Activated naive CD8-positive, alpha-beta T cell treated with anti-CD3 and anti-CD28 coated beads, Interleukin-2, amount 10 ng/mL, durations not matched to agents 7 days and 5 days (primary cell): ENCODE measurements at places on chromosomes 2 and 18.

DNA sequence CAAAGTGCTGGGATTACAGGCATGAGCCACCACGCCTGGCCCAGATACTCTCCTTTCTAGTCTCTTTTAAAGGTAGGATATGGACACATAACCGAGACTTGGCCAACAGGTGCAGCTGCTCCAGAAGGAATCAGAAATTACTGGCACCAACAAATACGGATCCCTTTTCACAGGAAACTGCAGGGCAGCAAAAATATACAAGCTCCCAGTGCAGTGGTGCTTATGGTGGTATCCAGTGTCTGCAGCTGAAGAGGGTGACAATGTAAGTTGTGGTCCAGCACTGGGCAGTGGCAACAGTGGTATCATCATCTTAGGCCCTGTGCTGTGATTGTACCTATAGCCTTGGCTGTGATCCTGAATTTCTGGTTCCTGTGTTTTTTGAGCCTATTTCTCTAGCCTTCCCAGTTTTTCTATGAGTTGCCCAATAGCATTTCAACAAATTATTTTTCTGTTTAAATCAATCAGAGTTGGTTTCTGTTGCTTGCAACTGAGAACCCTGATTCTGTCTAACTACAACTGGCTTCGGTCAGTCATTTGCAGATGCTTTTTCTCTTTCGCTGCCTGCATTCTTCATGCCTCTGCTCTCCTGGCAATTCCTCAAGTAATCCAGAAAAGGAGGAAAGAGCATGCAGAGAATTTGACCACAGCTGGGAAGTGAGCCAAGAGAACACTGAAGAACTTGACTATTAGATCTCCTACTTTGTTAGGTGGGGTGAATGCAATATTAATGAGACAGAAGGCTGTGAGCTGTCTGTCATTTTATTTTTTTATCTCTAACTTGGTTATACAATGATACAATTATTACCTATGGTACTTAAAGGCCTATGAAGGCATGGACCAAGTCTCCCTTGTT, 30.8 kb upstream of the EML4 start:
- peaks cover 42% of the 10 kb centered on the region for H3K4me1 ChIP-seq
- H3K27me3 ChIP-seq = no peaks in the 10 kb centered on the region
- H3K36me3 ChIP-seq = peaks cover 1% of the 10 kb centered on the region
- H3K27ac ChIP-seq = peak overlapping the region; percentile 26
- DNase-seq = no peak

DNA sequence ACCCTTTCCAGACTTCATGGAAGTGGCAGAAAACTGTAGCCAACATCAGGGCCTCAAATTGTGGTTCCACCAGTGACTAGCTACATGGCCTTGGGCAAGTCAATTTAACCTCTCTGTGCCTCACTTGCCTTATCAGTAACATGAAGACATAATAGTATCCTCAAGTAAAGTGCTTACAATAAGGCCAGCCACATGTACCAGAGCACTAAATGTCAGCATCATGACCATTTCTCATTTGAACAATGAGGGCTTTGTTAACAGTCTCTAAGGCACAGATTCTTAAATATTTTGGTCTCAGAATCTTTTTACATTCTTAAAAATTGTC, 5.8 kb upstream of the KCMF1 start:
- H3K27ac ChIP-seq = peak overlapping the region; percentile 17
- peaks cover 36% of the 10 kb centered on the region for H3K4me1 ChIP-seq
- peaks cover 57% of the 10 kb centered on the region for H3K36me3 ChIP-seq
- no peak overlapping the region for H3K4me3 ChIP-seq

GRCh38 chr18:37754141-37754540, 188.5 kb upstream of the CELF4 start:
- H3K4me3 ChIP-seq = no peak overlapping the region
- DNase-seq = no peak
- H3K4me1 ChIP-seq = no peaks in the 10 kb centered on the region

- no peaks in the 10 kb centered on the region for H3K4me1 ChIP-seq
- H3K27me3 ChIP-seq = no peaks in the 10 kb centered on the region
- H3K27ac ChIP-seq = no peak overlapping the region
- H3K4me3 ChIP-seq = no peak overlapping the region
- no peaks in the 10 kb centered on the region for H3K36me3 ChIP-seq
Measured at GRCh38 chr2:114248648-114249047, 193.8 kb upstream of the DPP10 start.

- no peak for DNase-seq
- H3K27ac ChIP-seq = no peak overlapping the region
- peaks cover 8% of the 10 kb centered on the region for H3K4me1 ChIP-seq
- H3K27me3 ChIP-seq = peaks cover 47% of the 10 kb centered on the region
Measured at GRCh38 chr2:222736301-222736700, 64.8 kb downstream of the MOGAT1 start.

- no peaks in the 10 kb centered on the region for H3K27me3 ChIP-seq
- H3K36me3 ChIP-seq = peaks cover 37% of the 10 kb centered on the region
- peak overlapping the region; percentile 52 for H3K4me3 ChIP-seq
Measured at GRCh38 chr2:241272303-241273209, 42.9 kb downstream of the HDLBP start.

DNA sequence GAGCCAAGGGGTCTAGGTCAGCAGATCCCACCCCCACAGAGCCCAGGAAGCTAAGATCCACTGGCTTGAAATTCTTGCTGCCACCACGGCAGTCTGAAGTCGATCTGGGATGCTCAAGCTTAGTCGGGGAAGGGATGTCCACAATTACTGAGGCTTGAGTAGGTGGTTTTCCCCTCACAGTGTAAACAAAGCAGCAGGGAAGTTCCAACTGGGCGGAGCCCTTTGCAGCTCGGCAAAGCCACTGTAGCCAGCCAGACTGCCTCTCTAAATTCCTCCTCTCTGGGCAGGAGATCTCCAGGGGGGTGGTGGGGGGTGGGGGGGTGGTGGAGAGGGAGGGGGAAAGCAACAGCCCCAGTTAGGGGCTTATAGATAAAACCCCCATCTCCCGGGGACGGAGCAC, 419.5 kb downstream of the NUP35 start:
- no peaks in the 10 kb centered on the region for H3K4me1 ChIP-seq
- no peak overlapping the region for H3K4me3 ChIP-seq
- DNase-seq = no peak

DNA sequence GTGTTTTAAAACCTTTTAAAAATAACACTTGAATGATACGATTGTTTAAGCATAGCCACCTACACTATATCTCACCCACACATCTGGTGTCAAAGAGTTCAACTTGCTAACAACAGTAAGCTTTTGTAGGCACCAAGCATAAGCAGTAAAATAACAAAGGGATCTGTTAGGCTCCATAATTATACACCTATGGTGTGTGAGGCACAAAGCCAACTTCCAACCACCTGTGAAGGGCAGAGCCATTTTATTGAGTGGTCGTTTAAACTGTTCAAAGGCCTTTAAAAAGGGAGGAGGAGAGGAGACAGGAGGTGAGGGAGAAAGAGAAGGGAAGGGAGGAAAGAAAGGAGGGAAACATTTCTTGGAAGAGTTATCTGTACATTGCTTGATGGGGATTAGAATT, 27.9 kb downstream of the NEMP2 start:
- no peak overlapping the region for H3K27ac ChIP-seq
- H3K4me1 ChIP-seq = peaks cover 3% of the 10 kb centered on the region
- no peaks in the 10 kb centered on the region for H3K27me3 ChIP-seq
- H3K4me3 ChIP-seq = no peak overlapping the region
- DNase-seq = no peak

DNA sequence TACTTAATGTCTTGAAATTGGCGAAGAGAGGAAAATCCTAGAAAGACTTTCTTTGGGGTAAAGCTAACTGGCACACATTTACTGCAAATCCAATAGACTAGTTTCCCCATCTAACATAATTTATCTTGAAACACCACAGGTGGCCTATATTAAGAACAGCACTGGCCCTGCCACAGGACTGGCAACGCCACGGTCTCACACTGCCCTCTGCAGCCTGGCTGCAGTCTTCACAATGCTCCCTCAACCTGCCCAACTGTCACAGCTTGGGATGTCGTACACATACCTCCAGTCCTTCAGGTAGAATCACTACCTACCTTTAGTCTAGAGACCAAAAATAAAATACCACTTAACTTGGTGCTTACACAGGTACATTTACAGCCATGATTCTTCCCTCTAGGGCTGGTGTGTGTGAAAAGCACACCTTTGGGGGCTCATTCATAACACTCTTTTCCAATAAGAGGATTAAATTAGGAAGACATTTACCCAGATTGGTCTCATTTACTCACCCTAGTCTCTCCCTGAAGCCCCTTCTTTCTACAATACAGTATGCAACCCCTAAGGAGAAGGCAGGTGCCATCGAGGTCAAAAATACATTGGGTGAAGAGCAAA, 222.2 kb downstream of the C1D start:
- no peak overlapping the region for H3K4me3 ChIP-seq
- H3K4me1 ChIP-seq = no peaks in the 10 kb centered on the region
- H3K27me3 ChIP-seq = peaks cover 3% of the 10 kb centered on the region
- no peaks in the 10 kb centered on the region for H3K36me3 ChIP-seq
- peak; percentile 36 for DNase-seq
- no peak overlapping the region for H3K27ac ChIP-seq

- no peaks in the 10 kb centered on the region for H3K36me3 ChIP-seq
- no peak for DNase-seq
- H3K4me1 ChIP-seq = no peaks in the 10 kb centered on the region
- no peak overlapping the region for H3K27ac ChIP-seq
Measured at GRCh38 chr2:95380731-95381130, 21.8 kb upstream of the FAHD2A start.

- no peak overlapping the region for H3K27ac ChIP-seq
- peaks cover 2% of the 10 kb centered on the region for H3K27me3 ChIP-seq
- no peak for DNase-seq
- no peak overlapping the region for H3K4me3 ChIP-seq
- H3K4me1 ChIP-seq = peaks cover 18% of the 10 kb centered on the region
Measured at GRCh38 chr2:225468131-225468530, 68.6 kb downstream of the NYAP2 start.

DNA sequence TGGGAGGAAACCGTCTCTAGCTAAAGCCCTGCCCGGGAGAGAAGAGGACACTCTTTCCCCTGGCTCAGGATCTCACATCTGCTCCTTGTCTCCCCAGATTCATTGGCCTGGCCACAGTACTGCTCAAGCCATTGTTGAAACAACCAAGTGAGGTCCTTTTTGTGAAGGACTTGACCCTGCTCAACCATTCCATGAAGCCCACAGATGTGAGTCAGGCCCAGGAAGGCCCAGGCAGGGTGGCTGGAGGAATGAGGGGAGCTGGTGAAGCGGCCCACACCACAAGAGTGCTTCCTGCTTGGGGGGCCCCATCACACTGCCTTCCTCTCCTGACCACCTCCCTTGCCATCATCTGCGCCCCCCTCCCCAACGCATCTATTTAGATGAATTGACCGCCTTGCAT, 5.1 kb downstream of the FER1L5 start:
- H3K27me3 ChIP-seq = peaks cover 8% of the 10 kb centered on the region
- no peak overlapping the region for H3K27ac ChIP-seq
- no peak overlapping the region for H3K4me3 ChIP-seq
- no peaks in the 10 kb centered on the region for H3K4me1 ChIP-seq
- no peak for DNase-seq

- no peak overlapping the region for H3K27ac ChIP-seq
- DNase-seq = no peak
- no peaks in the 10 kb centered on the region for H3K36me3 ChIP-seq
- H3K4me1 ChIP-seq = no peaks in the 10 kb centered on the region
- no peak overlapping the region for H3K4me3 ChIP-seq
- no peaks in the 10 kb centered on the region for H3K27me3 ChIP-seq
Measured at GRCh38 chr2:16821692-16822091, 156.1 kb upstream of the CYRIA start.

- no peak overlapping the region for H3K4me3 ChIP-seq
- DNase-seq = no peak
- peaks cover 24% of the 10 kb centered on the region for H3K27me3 ChIP-seq
Measured at GRCh38 chr2:200655918-200656580, 70.2 kb downstream of the AOX1 start.

GRCh38 chr2:85774126-85774978, 20.6 kb downstream of the ATOH8 start:
- peaks cover 41% of the 10 kb centered on the region for H3K27me3 ChIP-seq
- DNase-seq = no peak
- peaks cover 2% of the 10 kb centered on the region for H3K4me1 ChIP-seq
- no peaks in the 10 kb centered on the region for H3K36me3 ChIP-seq

- no peaks in the 10 kb centered on the region for H3K27me3 ChIP-seq
- no peak for DNase-seq
- no peak overlapping the region for H3K4me3 ChIP-seq
- H3K36me3 ChIP-seq = no peaks in the 10 kb centered on the region
- no peak overlapping the region for H3K27ac ChIP-seq
Measured at GRCh38 chr18:6782861-6783260, 53.3 kb downstream of the ARHGAP28 start.

GRCh38 chr18:2971741-2972552, 41.0 kb downstream of the LPIN2 start:
- DNase-seq = peak; percentile 59
- H3K36me3 ChIP-seq = peaks cover 18% of the 10 kb centered on the region
- H3K27me3 ChIP-seq = no peaks in the 10 kb centered on the region
- H3K4me1 ChIP-seq = peaks cover 77% of the 10 kb centered on the region
